ENCODE measurements at places on chromosomes 2 and 18.

GRCh38 chr2:138333677-138334076 lies 167.9 kb upstream of the SPOPL start:
- no peak for DNase-seq

DNA sequence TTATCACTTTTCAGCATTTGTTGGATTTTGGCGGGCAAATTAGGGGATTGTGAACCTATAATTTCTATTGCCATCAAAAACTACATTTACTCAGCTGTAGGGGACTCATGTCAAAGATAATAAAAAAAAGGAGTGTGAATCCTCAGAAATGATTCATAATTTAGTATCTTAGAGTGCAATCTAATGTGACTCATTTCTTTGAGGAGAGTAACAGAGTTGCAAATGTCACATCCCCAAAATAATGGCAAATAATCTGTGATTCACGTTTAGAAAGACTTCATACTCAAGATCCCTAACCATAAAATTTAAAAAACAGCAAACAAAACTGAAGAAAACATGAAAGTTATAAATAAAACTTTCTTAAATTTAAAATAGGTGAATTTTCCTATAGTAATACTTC lies 373.0 kb downstream of the CDH2 start:
- DNase-seq, result no peak

DNA sequence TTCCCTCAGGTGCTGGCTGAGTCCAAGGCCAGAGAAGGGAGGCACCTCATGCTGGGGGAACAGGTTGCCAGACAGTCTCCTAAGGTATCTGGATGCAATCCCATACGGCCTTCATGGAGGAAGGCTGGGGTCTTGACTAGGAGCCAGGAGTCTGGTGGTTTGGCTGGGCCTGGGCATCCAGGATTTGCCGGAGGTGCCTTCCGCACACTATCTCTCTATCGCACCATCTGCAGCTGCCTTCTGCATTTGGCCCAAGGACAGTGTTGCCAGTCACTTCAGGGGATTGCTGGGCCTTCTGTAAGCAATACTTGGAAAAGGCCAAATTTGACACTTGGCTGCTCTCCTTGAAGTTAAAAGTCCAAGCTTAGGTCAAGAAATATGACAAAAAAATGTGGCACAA lies 327.2 kb downstream of the EN1 start:
- DNase-seq, result no peak

GRCh38 chr18:39455285-39455684 lies 1889.7 kb upstream of the CELF4 start:
- no peak for DNase-seq

GRCh38 chr18:60228609-60229595 lies 143.7 kb downstream of the MC4R start:
- DNase-seq, result no peak

DNA sequence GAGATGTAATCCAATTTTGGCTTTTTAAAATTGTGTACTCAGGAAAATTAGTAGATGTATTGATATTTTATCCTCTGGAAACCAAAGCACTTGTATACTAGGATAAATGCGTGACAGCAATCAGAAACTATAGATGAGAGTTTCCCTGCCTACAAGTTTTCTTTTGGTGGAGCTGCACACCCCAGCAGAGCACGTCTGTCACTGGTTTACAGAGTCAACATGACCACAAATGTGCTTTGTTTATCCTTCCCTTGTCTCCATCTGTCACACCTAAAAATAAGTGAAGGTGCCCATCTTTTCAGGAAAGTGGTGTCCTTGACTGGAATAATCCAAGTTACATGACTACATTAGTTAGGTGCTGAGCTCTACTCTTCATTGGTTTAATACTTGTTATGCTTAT lies 210.4 kb upstream of the DSEL start:
- no peak for DNase-seq

GRCh38 chr18:45775241-45775676 lies 50.2 kb upstream of the SIGLEC15 start:
- DNase-seq, result peak; percentile 77

- no peak for DNase-seq
These were observed 15.8 kb downstream of the ZNF514 start for GRCh38 chr2:95143838-95144237.

GRCh38 chr2:230713331-230714135 lies 891 bp downstream of the CAB39 start:
- DNase-seq, result peak; percentile 34

- no peak for DNase-seq
These were observed 246.1 kb downstream of the NDUFA10 start for GRCh38 chr2:239778861-239779558.

DNA sequence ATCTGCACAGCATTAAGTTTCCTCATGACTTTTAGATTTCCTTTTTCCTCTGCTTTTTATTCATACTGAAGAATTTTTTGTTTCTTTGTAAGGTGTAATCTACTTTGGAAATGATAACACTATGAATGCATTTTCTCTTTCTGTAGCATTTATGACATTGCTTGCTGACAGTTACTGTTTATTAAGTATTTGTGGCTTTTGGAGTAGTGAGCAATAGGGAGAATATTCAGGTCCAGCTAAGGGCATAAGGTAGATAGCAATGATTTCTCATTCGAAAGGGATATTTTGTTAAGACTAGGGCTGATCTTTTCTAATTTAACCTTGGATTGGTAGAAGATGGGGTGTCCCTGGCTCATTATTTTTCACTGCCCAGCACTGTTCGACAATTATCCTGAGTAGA lies 80.3 kb downstream of the XRCC5 start:
- no peak for DNase-seq

Measured in A673 (cell line).